ENCODE measurements at places on chromosomes 6 and 20. TPM values are rescaled to one million over a fixed set of nuclear protein-coding genes. Genes with fewer than 3 reads are reported as not detected.

- no peaks in the 10 kb centered on the region for H3K4me1 ChIP-seq
- no peak overlapping the region for H3K27ac ChIP-seq
- H3K36me3 ChIP-seq: no peaks in the 10 kb centered on the region
- H3K27me3 ChIP-seq: no peaks in the 10 kb centered on the region
- H3K4me3 ChIP-seq: no peak overlapping the region
These were observed 52.0 kb downstream of the CDC5L start for GRCh38 chr6:44439270-44440045.

GRCh38 chr6:160263196-160263939, 4.7 kb upstream of the SLC22A2 start:
- H3K27ac ChIP-seq: peak overlapping the region; percentile 65
- no peak overlapping the region for H3K4me3 ChIP-seq
- peaks cover 54% of the 10 kb centered on the region for H3K4me1 ChIP-seq
- H3K36me3 ChIP-seq: no peaks in the 10 kb centered on the region
- no peaks in the 10 kb centered on the region for H3K27me3 ChIP-seq

- no peak overlapping the region for H3K27ac ChIP-seq
- H3K4me1 ChIP-seq: no peaks in the 10 kb centered on the region
- no peaks in the 10 kb centered on the region for H3K27me3 ChIP-seq
- no peak for DNase-seq
- no peak overlapping the region for H3K4me3 ChIP-seq
These were observed 240.8 kb upstream of the QKI start for GRCh38 chr6:163173741-163174140.

- no peaks in the 10 kb centered on the region for H3K27me3 ChIP-seq
- no peaks in the 10 kb centered on the region for H3K36me3 ChIP-seq
- H3K4me3 ChIP-seq: peak overlapping the region; percentile 75
- DNase-seq: peak; percentile 91
- H3K4me1 ChIP-seq: peaks cover 16% of the 10 kb centered on the region
These were observed 8.8 kb downstream of the DUSP15 start for GRCh38 chr20:31861385-31862156.

Gene CD93
- not detected for total RNA-seq

Gene STMND1
- total RNA-seq: not detected

Gene LAMA4
- total RNA-seq: not detected
